RPMI7951 (cell line): ENCODE measurements at places on chromosomes 6 and 20. TPM values are rescaled to one million over a fixed set of nuclear protein-coding genes. Genes with fewer than 3 reads are reported as not detected.

DNA sequence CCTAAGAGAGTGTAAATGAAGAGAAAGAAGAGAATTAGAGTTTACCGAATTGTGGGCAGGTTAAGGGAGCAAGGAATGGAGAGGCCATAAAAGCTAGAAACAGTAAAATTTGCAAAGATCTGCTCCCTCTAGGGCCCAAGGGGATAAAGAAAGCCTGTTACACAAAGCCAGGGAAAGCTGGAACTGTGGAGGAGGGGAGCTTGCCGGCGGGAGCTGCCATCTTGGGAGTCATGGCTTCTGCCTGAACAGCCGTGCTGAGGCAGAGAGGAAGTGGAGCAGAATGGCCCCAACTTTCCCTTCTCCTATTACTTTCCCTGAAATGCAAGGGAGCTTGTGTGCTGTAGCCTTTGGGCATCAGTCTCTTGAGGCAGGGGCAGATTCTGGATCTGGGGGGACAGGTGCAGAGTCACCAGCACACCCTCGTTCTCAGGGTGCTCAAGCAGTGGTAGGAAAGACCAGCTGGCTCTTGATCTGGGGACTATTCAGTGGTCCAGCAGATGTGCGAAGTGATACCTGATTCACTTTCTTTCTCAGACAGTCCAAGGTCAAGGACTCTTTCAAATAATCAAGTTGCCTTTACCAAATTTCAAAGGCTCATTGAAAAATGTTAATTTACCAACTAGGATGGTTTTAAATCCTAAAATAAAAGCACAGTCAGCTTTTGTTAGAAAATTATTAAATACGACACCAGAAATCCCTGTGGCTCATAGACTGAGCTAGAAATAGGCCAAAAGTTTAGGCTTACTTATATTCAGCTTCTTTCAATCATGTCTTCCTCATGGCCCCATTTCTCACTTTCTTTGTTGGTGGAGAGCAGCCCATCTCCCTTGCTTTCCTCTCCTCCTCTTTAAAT is 25.7 kb downstream of the LAMA4 start:
- no peak for DNase-seq

GRCh38 chr20:57148263-57148662 is 118.2 kb downstream of the BMP7 start:
- no peak for DNase-seq

DNA sequence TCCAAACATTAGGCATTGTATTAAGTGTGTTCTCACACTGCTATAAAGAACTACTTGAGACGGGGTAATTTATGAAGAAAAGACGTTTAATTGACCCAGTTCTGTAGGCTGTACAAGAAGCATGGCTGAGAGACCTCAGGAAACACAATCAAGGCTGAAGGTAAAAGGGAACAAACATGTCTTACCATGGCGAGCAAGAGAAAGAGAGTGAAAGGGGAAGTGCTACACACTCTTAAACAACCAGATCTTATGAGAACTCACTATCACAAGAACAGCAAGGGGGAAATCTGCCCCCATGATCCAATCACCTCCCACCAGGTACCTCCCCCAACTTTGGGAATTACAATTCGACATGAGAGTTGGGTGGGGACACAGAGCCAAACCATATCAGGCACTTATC is 86.6 kb upstream of the TOP1 start:
- no peak for DNase-seq

GRCh38 chr20:16514140-16514539 is 59.1 kb downstream of the KIF16B start:
- no peak for DNase-seq

- no peak for DNase-seq
These were observed 50.5 kb downstream of the NKAIN2 start for GRCh38 chr6:123854201-123854600.

- DNase-seq, result no peak
These were observed 39.7 kb downstream of the DLL1 start for GRCh38 chr6:170250981-170251775.

TTK gene
- total RNA-seq, result 122 and 146 TPM in 2 replicates

ZKSCAN8 gene
- total RNA-seq, result 12.4 and 12.9 TPM in 2 replicates

RSPO4 gene
- total RNA-seq, result 0.20 TPM in 1 of 2 replicates, not detected in the other
